A549 (cell line): ENCODE measurements at places on chromosomes 5 and 9.
A peak's percentile ranks its signal among the peaks of the same experiment; 100 is the strongest.

- DNase-seq, result no peak
These were observed 28.6 kb downstream of the ALDH1A1 start for GRCh38 chr9:72924154-72924790.

- peak; percentile 18 for DNase-seq
These were observed 4.7 kb downstream of the DNAI1 start for GRCh38 chr9:34463098-34463900.

GRCh38 chr5:124650147-124650561, 96.3 kb downstream of the ZNF608 start:
- DNase-seq, result no peak

DNA sequence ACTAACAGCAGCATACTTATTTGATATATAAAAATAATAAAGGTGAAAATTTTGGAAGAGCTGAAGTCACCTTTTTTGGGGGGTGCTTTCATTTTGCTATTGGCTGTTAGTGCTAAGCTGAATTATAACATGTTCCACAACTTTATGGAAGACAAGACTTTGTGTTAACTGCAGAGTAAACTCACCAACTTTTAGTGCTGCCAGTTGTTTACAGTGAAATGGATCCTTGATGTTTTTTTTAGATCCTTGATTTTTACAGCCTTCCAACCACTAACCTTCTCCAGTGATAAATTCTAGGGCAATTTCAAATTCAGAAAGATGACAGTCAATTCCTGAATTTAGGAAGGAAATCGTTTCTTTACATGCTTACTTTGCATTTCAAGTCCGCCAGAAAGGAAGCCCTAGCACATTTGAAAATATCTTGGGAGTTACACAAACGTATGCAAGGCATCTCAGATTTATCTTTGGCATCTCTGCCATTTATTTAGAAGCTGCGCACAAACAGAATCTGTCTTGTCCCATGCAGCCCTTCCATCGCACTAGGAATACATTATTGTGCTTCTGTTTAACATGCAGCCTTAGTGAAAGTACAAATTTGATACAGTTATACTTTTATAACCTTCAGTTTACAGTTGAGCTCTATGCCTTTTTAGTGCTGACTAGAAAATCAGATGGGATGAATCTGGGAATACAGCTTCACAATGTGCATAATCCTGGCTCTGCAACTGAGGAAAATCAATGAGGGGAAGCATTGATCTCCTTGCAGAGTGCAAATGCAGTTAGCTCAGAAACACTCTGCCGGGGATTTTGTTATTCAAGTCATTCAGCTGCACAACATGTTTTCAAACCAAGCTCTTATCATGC, 142.4 kb upstream of the ZNF608 start:
- DNase-seq, result no peak
